NCI-H446 treated with DMSO at 0.1 percent for 48 hours (cell line): ENCODE measurements at places on chromosomes 2 and 18.

- DNase-seq = no peak
Measured at GRCh38 chr2:240819126-240819857, 727 bp downstream of the KIF1A start.

- DNase-seq = no peak
Measured at GRCh38 chr18:77167251-77167650, 34.7 kb upstream of the MBP start.

GRCh38 chr2:70632966-70633365 is 79.3 kb upstream of the TGFA start:
- DNase-seq = no peak

- no peak for DNase-seq
Measured at GRCh38 chr2:156399224-156399949, 36.8 kb upstream of the GPD2 start.

DNA sequence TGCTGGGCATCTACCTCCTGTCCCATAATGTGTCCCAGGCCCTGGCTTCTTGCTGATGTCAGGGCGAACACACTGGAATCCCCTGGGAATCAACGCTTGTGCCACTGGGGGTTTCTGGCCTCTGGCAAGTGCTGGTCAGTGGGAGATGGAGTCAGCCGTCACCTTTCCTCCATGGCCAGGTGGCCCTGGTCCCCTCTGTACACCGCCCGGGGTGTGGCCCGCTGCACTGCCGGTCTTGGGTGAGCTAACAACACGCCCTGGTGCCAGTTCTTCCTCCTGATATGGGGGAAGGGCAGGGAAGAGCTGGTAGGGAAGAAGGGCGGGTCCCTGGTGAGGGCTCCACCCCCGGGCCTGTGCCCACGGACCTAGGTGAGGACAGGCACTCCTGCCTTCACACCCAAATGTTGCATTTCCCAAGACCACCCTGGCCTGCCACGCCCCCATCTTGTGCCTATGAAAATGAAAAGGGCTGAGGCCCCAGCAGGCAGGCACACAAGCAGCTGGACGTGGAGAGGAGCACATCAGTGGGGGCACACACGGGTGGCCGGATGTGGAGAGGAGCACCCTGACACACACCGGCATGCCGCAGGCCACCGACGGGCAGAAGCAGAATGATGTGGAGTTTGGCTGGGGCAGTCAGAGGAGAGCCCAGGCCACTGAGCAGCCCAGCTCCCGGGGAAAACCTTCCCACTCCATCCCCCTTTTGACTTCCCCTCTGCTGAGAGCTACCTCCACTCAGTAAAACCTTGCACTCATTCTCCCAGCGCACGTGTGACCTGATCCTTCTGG is 140.5 kb downstream of the ASB1 start:
- no peak for DNase-seq

GRCh38 chr18:70469916-70470315 is 181.1 kb downstream of the SOCS6 start:
- no peak for DNase-seq

DNA sequence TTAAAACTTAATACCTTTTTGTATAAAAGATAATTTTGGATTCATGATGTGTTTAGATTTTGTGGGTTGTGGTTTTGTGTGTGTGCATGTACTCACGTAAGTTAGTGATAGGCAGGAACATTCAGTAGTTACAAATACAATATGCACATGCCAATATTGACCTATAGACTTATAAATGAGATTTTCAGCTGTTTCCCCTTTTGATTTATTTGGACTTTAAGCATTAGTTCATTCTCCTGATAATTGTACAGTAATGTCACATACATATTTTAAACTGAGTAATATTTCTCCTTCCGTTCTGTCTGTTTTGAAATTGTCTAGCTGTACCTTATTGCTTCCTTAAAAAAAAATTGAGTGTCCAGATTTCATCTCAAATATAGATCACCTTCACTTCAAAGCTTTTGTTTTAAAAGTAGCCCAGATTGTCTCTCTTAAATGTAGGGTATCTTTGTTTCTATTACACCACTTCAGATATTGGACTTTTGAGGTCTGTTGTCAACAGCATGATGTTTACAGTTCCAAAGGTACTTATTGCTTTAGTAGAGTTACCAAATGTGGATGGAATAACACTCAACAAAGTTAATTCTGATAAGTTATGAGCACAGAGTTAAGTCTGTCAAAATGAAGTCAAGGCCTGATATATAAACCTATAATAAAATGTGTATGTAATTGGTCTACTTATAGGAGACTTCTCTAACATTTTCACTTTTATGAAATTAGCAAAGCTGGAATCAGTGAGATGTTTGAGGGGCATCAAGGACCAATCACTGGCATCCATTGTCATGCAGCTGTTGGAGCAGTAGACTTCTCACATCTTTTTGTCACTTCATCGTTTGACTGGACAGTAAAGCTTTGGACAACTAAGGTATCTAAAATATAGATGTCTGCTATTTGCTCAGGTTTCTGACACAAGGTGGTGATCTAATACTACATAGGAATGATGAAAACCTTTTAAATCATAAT is 42.0 kb downstream of the DYNC1I2 start:
- DNase-seq = no peak

DNA sequence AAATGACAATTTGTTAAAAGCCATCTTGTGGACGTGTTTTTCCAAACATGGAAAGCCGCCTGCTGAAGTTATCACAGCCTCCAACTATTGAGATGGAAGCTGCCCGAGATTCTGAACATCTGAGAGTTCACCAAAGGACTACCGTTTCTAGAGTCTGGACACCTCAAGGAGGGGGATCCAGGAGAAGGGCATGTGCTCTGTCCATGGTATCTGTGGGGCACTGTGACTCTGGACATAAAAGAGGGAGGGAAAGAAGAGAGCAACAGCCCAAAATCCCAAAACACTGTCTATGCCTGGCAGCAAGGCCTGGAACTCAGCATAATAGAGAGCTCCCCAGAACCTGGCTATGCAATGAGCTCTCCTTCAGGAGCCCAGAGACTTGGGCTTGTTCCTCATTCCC is 319.9 kb downstream of the EN1 start:
- no peak for DNase-seq

DNA sequence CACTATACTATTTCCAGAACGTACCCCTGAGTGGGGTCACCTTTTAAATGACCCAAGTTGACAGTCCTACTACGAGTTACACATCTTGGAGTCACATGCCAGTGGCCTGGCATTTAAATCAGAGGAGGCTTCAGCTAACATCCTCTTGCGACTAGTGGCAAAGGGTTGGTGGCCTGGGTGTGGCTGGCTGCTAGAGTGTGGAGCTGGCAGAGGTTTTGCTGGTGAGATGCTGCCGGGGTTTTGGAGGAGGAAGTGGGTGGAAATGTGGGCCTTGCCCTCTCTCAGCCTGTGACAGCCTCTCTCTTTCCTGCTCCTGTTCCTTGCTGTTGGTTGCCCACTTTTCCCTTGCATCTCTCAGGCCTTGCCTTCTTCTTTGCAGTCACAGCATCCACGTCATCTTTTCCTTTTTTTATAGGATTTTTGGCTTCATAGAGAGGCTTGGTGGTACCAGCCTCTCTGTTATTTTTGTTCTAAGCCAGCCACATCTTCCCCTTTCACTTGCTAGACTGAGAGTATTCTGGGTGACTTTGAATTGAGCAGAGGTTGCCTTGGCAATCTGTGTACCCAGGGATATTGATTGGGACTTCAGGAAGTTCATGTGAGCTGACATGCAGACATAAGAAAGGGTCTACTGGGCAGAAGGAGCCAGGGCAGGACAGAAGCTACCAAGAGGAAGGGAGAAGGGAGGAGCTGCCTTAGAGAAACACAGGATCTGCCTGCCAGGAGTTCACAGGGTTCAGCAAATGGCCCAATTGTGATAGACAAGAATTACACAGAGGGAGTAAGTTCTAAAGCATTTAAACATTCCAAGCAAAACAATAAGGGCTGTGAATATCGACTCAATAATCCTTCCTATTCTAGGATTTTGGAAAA is 55.4 kb downstream of the CDC42EP3 start:
- DNase-seq = no peak

- DNase-seq = no peak
Measured at GRCh38 chr2:177692783-177693269, 300.3 kb downstream of the AGPS start.

DNA sequence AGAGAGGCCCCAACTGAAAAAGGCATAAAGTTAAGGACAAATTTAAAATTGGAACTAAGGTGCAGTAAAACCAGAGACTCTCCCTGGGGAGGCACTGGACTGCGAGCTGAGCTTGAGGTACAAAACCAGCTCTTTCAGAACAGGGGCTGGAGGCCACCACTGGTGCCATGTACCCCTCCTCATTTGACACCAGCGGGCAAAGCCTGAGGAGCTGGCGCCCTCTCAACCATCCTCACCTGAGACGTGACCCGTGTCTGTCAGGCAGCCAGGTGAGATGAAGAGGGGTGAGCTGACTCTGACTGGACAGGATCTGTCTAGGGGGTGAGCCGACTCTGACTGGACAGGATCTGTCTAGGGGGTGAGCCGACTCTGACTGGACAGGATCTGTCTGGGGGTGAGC is 68.5 kb downstream of the TMEM18 start:
- DNase-seq = no peak

- DNase-seq = no peak
Measured at GRCh38 chr18:78304192-78305164, 675.1 kb upstream of the SALL3 start.

DNA sequence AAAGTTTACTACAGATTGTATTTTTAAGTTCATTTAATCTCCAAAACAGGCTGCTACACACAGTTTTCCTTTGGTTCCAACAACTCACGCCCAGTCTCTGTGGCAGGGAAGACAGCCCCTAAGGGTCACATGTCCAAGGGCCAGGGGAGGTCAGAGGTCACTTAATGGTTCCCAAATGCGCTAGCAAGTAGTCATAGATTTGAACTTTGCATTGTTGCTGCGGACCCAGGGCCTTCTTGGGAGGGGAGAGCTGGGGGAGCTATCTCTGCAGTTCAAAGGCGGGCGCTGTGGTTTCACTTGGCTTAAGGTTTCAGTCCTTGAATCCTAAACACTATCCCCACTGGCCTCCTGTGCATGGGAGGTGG is 74.8 kb upstream of the ZNF532 start:
- no peak for DNase-seq

- no peak for DNase-seq
Measured at GRCh38 chr18:37913051-37913450, 347.5 kb upstream of the CELF4 start.

DNA sequence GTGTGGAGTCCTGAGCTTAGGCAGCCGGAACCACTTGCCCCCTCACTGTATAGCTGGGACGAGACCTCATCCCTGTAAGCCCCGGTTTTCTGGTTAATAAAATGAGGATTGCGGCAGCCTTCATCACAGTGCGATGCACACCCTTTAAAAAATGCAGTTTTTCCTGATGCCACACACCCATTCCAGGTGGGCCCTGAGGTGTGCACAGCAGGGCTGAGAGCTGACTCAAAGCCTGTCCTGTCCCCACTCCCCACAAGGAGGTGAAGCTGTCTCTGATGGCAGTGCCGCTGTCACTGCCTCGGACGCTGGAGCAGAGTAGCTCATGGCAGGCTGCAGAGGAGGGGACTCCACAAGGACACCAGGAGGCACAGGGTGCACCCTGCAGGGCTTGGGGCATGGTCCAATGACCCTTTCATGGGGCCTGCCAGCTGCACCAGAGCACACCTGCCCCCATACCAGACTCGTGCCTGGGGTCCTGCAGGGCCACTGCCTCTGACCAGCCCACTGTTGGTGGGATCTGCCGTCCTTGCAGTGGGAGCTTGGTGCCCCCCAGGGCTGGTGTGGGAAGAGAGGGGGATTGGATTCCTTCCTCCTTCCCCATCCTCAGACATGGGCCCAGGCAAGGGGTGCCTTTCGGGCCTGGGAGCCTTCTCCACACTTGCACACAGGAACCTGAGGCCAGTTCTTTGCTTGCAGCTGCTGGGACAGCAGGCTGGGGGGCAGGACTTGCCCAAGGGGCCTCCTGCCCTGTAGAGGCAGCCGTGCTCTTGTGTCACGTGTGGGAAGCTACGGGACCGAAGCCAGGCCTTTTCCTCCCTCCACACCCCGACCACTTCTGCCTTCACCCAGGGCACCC is 22.8 kb downstream of the GPC1 start:
- no peak for DNase-seq

- no peak for DNase-seq
Measured at GRCh38 chr2:38323623-38324022, 53.5 kb downstream of the ATL2 start.

DNA sequence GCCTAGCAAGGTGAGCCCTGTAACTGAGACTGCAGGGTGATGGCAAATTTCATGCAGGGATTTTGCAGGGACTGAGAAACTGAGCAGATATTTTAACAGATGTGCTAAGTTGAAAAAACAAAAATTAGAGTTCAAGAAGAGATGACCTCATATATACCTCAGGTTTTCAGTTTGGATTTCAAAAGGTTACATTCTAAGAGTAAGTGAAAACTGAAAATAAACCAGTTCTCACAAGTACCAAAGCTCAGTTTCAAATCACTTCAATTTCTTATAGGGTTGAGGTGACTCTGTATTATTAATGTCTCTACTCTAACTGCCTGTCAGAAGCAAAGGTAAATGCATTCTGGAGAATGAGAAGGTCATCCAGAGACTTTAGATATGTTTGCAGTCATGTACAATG is 237.4 kb upstream of the VRK2 start:
- no peak for DNase-seq

GRCh38 chr18:37161491-37161890 is 332.6 kb downstream of the KIAA1328 start:
- DNase-seq = no peak

DNA sequence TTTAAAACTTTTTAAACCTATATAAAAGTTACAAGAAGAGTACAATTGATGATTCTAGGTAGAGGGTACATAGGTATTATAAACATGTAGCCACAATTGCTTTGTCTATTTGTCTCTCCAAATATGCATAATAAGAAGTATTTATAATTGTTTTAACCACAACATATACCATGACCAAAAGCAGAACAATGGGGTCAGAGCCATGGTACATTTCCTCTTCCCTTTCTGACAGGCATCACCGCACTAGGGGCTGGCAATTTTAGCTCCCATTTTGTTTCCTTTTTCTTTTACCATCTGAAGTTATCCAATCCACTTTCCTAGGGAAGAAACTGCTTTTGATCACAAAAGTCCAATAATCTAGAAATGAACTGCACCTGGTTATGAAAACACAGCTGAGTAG is 49.3 kb downstream of the TMX3 start:
- DNase-seq = no peak

DNA sequence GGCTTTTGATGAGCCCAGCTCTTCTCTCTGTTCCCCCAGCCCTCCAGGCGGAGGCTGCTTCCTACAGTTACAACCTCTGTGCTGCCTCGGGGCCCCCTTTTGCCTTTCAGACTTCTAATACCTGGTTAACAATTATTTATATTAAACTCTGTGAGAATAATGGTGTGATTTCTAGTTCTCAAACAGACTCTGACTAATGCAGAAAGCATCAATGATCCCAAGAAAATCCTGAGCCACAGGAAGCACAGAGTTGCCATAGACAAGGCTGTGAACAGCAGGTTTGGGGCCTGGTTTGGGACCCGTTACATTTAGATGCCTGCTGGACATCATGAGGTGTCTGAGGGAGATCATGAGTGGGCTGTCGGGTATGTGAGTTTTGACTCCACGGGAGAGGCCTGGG is 37.4 kb upstream of the MYO3B start:
- no peak for DNase-seq

DNA sequence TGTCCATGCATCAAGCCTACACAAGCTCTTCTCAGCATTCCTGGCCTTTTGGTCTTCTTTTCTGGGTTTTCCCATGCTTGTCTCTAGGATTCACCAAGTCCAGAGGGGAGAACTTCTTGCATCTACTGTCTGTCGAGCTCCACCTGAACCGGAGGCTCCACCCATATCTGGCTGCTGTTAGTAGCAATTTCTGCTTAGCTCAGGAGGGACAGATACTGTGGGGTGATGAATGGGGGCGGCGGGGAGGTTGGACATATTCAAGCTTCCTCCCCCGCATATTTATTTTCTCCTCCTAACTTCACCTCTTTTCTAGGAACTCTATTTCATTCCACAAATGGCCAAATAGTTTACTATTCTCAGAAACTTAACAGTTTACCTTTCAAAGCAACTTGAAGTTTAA is 163.5 kb downstream of the PTH2R start:
- DNase-seq = no peak
